ENCODE measurements at places on chromosomes 13 and 19.

- DNase-seq, result no peak
Measured at GRCh38 chr13:113333076-113333475, 30.9 kb downstream of the GRTP1 start.

DNA sequence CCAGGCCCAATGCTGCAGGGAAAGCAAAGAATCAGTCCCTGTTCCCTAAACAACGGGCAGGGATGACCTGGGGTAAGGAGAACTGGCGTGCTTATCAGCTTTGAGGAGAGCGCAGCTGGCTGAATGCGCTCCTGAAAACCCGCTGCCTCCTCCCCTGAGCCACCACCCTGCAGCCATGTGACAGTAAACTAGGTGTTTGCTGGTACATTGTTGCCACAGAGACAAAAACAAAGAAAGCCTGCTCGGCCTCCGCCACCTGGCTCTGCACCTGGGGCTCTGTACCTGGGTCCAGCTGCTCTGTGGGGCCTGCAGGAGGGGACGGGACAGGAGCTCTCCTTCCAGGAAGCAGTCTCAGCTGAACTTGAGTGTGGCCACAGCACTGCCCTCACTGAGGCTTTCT is 21.8 kb downstream of the MCF2L start:
- DNase-seq, result no peak

GRCh38 chr13:99439048-99439447 is 62.2 kb upstream of the TM9SF2 start:
- DNase-seq, result no peak

DNA sequence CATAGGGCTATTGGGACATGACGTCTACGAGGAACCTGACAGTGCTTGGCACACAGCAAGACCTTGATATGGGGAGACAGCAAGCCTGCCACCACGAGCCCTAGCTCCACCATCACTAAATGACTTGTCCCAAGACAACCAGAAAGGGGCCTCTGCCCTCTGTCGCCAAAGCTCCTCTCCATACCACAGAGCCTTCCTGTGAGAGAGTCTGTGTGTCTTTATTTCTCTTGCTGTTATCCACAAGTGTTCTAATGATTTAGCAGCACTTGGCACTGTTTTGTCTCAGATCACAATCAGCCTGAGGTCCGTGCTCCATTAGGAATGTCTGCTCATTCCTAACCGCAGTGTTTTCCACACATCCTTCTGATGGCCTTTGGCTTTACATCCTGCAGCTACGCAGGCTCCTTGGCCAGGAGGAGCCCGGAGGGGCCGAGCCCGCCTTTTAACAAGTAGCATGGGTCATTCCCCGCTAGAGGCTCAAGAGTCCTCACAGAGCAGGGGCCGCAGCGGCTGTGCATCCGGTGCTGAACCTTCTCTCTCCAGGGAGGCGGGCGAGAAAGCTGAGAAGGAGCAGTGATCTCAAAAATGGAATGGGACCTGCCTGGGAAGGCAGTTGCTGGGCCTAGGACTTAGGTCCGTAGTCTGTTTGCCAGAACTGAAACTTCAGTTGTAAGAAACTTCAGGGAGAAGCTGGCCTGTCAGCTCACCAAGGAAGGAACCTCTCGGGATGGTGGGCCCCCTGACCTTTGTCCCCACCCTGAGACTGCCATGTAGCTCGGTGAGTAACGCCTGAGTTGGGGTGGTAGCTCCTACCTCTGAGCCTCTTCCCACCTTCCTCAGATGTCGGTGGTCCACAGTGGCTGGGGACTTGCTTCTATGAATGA is 61.1 kb upstream of the HMGB1 start:
- no peak for DNase-seq

- peak; percentile 87 for DNase-seq
Measured at GRCh38 chr19:39406656-39407409, at the start of gene ZFP36. TSS of gene ZFP36 (plus strand) at chr19:39406847. CDS start at chr19:39406905, 58 bp downstream.
